ENCODE measurements at places on chromosomes 7 and 10.

- no peak for DNase-seq
Observed at GRCh38 chr7:101896941-101897340, 79.5 kb downstream of the CUX1 start.

GRCh38 chr7:35596061-35596460, 98.9 kb downstream of the HERPUD2 start:
- DNase-seq = no peak

DNA sequence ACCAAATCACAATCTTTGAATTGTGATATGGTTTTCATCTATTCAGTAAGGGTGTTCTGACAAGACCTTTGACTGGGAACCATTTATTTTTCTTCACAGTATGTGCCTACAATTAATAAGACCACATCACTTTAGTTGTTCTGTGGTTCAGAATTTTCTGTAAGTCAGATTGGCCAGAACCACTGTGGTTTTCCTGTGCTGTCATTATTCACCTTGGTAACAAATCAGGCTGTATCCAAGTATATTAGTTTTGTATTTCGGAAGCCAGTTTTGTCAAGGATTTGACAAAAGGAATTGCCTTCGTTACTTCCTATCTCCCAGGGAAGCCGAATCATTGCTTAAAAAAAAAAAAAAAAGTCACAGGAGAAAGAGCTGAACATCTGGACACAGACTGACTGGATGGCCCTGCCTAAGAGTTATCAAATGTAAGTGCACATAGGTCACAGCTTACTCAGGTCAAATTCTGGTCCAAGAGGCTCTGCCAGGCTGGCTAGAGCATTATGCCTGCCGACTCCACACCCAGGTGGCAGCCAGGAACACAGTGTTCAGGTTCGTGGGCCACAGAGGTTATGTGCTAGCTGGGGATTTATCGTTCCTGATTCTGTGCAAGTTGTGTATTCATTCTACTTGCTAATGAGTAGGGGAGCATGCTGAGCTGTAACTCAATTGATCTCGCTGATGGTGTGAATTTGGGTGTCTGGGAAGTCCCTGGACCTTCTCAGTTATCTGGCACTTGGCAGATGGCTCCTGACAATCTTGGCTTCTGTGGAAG, 175.3 kb downstream of the JAZF1 start:
- DNase-seq = no peak

GRCh38 chr10:71752391-71753090, 20.8 kb downstream of the VSIR start:
- no peak for DNase-seq
